ENCODE measurements at places on chromosomes 11 and 22.

DNA sequence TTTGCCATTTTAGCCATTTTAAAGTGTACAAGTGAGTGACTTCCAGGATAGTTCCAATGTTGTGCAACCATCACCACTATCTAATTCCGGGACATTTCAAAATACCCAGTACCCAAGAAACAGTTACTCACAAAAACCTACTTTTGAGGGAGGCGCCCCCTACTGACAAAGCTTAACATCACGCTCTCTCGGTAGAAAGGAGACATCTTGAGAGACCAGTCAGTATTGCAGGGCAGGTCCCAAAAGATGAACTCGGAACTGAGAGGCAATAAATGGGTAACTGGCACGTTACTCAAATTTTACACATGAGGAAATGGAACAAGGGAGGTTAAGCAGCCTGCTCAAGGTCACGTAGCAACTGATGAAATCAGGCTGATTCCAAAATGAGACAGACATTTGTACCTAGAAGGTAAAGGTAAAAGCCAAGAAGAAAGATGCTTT, 50.0 kb upstream of the POU2AF1 start:
- DNase-seq = peak; percentile 32

- no peak for DNase-seq
These were observed 53.0 kb downstream of the CEP164 start for GRCh38 chr11:117380676-117381075.

DNA sequence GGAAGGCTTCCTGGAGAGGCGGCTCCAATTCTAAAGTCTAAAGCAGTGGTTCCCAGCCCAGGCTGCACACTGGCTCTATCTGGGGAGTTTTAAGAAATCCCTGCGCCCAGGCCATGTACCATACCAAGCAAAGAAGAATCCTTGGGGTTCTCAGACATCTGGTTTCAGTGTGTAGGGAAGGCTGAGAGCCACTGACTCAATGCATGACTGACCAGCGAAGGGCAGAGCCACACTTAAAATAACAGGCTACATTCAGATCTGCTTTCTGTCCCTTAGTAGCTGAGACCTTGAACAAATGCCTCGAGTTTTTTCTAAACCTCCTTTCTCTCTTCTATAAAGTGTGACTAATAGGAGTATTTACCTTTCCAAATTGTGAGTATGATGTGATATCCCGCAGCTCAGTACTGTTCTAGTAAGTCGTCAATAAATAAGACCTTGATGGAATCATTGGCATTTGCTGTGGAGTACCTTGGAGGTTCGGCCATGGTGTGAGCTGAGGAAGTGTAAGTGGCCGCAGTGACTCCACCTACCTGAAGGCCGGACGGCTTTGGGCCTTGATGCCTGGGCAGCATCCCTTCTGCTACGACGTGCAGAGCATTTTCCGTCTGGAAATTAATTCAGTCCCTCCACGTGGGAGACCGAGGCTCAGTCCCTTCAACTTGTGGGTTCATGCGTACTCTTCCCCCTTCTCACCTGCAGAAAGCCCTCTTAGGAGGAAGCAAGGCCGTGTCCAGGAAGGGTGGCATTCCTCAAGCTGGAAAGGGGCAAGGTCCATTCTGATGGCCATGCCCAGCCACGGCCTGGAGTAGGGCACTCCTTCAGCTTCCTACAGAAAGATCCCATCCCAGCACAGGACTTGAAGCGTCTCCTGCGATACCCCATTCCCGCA, 25.1 kb downstream of the GLB1L2 start:
- no peak for DNase-seq

DNA sequence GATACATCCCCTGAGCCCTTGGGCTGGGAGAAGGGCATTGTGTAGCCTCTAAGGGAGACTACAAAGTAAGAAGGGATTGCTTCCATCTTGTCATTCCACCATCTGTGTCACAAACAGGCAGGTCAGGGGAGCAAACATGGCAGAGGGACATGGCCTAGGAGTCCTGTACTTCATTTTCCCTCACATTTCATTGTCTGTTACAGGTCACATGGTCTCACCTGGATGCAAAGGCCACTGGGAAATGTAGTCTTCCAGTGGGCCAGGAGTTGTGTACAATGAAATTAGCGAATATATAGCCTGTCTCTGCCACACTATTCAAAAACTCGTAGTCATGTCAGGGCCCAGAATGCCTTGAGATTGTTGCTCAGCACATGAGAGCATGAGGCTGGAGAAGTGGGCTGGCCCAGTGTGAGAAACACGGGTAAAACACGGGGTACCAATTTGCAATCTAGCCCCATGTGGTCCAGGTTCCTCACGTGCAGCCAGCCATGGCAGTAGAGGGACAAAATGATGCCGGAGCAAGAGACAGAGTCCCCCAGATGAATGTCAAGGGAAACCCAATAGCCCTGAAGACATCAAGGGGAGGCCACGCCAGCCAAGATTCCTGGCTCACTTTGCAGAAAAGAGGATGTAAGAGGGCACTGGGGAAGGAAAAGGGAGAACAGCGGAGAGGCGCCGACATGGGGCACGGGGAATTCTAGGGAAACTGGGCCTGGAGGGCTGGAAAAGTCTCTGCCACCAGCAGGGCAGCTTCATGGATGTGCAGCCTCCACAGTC, 47.7 kb upstream of the EMID1 start:
- DNase-seq = no peak

GRCh38 chr22:46107753-46108563, 42.4 kb upstream of the PPARA start:
- no peak for DNase-seq

GRCh38 chr22:22598144-22598543, 39.1 kb upstream of the PRAME start:
- no peak for DNase-seq

- no peak for DNase-seq
These were observed 18.5 kb downstream of the CABP7 start for GRCh38 chr22:29738118-29738815.

- DNase-seq = peak; percentile 8
These were observed 33.8 kb downstream of the SYT13 start for GRCh38 chr11:45252134-45252856.

DNA sequence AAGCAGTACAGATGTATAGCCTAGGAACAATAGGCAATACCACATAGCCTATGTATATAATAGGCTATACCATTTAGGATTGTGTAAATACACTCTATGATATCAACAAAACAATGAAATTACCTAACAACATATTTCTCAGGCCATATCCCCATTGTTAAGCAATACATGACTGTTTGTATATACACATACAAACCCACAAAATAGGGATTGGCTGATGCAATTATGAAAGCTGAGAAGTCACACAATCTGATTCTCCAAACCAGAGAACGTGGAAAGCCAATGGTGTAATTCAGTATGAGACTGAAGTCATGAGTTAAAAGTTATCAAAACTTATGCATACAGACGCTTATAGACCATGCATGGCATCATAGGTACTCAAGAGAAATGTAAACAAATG, 700.1 kb upstream of the RAG2 start:
- no peak for DNase-seq

- no peak for DNase-seq
These were observed 11.8 kb upstream of the WDR74 start for GRCh38 chr11:62850911-62851806.

DNA sequence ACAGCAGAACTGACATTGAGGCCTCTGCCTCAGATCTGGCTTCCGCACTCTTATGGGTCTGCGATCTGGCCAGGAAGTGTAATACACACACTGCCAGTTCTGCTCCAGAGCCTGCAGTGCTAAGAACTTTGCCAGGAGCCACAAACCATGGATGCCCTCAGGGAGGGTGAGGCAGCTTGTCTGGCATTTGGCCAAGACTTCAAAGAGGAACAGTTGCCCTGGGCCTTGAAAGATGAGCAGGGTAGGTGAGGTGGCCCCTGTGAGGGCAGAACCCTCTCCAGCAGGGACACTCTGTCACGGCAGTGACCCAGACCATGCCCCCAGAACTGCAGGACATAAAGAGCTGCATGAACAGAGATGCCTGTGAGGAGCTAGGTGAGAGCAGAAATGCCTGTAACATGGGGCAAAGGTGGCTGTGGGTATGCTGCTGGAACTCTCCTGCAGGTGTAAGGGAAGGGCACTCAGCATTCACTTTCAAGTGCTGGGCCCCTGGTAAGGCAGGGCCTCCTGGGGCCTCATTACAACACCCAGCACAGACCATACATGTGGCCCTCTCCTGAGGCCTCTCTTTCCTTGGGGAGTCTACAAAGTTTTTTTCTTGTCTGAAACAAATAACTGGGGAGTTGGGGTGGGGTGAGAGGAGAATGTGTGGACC, 47.3 kb downstream of the NEU3 start:
- no peak for DNase-seq

DNA sequence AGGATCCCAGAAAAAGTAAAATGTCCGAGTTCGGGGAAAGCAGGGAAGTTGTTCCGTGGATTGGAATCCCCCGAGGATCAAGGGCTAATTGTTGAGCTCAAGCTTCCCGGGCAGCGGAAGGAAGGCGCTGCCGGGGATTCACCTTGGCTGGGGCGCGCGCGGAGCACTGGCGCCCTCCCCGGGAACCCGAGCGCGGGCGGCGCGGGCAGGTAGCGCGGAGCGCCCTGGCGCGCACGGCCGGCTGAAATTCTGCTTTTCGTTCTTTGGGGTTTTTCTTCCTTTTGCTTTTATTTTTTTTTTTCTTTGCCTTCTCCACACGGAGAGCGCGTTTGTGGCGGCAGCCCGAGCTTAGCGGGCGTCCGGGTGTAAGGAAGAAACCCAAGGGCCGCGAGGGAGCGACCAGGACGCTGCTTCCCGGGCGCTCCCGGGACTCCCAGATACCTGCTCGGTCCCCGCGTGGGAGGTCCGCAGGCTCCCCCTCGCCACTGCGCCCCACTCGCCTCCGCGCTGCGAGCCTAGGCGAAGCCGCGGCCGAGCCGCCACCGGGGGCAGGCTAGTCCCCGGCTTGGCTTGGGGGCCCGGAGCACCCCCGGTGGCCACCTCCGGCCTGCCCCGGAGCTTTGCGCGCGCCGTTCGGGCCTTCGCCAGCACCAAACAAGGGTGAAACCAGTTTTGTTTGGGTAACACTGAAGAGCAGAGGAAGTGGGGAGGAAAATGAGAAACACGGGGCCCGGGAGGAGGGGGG, 4.8 kb upstream of the IGF2 start:
- DNase-seq = no peak

DNA sequence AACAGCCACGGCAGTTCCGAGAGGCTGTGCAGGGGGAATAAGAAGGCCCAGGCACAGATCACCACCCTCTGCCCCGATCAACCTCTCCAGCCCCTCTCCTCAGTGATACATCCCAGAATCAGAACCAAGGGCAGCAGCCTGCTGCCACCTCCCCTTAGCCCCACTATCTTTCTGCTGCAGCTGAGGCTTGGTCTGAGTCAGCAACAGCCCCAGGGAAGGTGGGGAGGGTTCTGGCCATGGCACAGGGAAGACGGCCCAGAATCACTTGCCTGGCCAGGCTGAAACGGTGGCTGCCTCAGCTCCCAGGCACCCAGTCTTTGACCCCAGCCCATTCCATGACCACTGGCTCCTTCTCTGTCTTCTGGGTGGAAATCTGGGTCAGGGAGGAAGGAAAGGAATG, 2.3 kb downstream of the CHID1 start:
- no peak for DNase-seq

DNA sequence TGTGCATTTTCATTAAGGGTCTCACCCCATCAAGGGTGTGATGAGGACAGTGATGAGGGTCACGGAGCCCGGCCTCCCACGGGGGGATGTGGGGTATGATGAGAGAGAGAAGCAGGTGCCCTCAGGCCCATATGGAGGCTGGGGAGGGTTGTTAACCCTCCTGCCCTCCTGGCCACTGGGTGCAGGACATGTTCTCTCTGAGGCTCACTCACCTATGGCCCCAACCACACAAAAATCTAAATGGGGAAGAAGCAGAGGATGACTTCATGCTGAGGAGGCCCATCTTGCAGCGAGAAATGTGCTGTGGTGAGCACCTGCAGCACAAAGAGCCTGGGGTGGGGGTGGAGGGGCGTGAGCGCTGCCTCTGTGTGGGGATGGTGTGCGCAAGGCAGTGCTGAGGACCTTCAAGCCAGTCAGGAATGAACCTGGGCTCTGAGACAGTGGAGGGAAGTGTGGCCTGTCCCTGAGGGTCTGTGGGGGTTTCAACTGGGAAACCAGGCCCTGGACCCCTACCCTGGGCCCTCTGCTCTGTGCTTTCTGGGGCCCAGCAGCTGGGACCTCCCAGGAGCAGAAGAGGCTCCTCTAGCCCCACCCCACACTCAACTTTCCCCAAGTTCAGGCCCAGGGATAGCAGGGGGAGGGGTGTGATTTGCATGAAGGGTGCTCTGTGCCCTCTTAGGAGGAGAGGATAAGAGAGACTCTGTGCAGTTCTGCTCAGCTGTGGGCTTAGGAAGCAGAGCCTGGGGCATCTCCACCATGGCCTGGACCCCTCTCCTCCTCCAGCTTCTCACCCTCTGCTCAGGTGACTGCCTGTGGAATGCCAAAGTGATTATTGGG, 43.0 kb upstream of the TOP3B start:
- no peak for DNase-seq

- DNase-seq = no peak
These were observed 102.4 kb upstream of the FIBIN start for GRCh38 chr11:26891501-26891900.

GRCh38 chr11:117145393-117145761, 1.3 kb downstream of the PAFAH1B2 start:
- DNase-seq = no peak

- no peak for DNase-seq
These were observed 19.5 kb downstream of the CNTF start for GRCh38 chr11:58641803-58642581.

DNA sequence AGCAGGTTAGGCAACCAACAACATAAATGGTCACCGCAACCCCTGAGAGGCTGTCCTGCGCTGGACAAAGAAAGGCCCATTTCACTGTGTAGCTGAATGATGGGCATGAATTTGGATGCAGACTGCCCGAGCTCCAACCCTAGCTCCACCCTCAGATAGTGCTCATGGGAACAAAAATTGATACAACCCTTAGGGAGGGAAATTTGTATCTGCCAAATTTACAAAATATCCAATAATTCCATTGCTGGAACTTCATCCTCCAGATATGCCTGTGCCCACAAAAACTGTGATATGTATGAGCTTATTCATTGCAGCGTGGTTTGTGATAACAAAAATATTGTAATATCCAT, 2.0 kb downstream of the MS4A8 start:
- no peak for DNase-seq

GRCh38 chr11:10413268-10413667, 41.8 kb upstream of the AMPD3 start:
- peak; percentile 24 for DNase-seq

GRCh38 chr11:10108915-10109680, 184.9 kb downstream of the SBF2 start:
- DNase-seq = no peak

DNA sequence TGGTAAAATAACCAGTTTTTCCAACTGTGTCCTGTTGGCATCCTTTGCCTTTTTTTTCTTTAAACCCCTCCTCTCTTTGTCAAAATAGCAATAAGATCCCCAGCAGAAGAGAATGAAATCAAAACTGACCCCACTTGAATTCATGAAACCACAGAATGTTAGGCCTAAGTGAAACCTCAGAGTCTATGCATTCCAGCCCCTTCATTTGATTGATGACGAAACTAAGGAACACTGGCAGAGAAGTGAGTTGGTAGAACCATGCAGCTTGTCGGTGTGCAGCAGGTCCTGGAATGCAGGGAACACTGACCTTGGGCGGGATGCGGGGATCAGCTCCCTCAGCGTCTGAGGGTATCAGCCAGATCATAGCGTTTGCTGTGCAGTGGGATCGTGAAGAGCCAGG, 57.5 kb downstream of the GRK3 start:
- no peak for DNase-seq
